Erythroblast (primary cell): ENCODE measurements at places on chromosomes 6 and 20.

- DNase-seq = no peak
Observed at GRCh38 chr6:2197177-2197671, 48.2 kb downstream of the GMDS start.

GRCh38 chr6:169140986-169141495 is 112.6 kb downstream of the THBS2 start:
- DNase-seq = no peak

DNA sequence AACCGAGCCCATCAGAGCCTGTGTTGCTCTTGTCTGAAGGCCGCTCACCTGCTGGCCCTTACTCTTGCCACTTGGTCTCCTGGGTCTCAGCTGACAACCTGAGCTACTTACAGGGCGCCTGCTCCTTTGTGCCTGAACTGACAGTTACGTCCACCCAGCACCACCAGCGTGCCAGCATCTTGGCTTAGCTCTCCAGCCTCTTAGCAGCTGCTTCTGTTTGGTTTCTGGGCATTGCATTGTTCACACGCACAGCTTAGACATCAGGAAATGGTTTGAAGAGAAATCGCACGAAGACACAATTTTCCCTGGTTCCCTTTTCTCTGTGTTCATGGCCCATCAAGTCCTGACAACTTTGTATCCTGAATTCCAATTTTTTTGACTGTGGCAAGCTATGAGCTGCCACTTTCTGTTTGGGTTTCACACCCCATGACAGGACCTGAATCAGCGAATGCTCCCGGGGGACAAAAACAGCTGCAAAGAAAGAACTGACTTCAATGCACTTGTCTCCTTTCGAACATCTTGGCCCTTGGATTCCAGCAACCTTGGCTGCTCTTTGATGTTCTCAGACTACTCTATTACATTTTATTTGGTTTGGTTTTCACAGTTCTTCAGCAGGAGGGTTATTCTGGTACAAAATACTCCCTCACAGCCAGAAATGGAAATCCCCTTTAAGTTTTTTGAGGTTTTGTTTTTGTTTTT is 45.2 kb upstream of the LY86 start:
- DNase-seq = no peak

- no peak for DNase-seq
Observed at GRCh38 chr6:80091506-80091905, 15.0 kb upstream of the BCKDHB start.

DNA sequence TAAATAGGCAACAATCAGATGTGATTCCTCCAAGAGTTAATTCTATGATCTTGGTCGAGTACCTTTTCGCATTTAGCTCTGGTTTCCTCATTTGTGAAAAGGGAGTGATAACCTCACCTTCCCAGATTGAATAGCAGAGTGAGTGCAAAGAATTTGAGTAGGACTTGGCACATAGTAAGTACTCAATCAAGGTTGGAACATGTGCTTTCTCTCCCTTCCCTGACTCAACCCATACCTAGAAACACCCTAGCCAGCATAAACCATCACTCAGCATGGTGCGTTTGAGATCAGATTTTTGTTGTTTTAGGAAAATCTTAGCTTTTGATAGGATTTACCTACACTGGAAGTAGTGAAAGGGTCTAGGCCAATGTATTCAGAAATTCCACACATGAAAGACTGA is 333.4 kb upstream of the NT5E start:
- no peak for DNase-seq

GRCh38 chr20:39338469-39339376 is 376.6 kb downstream of the DHX35 start:
- no peak for DNase-seq

- no peak for DNase-seq
Observed at GRCh38 chr6:107982486-107982885, 24.5 kb upstream of the SEC63 start.

DNA sequence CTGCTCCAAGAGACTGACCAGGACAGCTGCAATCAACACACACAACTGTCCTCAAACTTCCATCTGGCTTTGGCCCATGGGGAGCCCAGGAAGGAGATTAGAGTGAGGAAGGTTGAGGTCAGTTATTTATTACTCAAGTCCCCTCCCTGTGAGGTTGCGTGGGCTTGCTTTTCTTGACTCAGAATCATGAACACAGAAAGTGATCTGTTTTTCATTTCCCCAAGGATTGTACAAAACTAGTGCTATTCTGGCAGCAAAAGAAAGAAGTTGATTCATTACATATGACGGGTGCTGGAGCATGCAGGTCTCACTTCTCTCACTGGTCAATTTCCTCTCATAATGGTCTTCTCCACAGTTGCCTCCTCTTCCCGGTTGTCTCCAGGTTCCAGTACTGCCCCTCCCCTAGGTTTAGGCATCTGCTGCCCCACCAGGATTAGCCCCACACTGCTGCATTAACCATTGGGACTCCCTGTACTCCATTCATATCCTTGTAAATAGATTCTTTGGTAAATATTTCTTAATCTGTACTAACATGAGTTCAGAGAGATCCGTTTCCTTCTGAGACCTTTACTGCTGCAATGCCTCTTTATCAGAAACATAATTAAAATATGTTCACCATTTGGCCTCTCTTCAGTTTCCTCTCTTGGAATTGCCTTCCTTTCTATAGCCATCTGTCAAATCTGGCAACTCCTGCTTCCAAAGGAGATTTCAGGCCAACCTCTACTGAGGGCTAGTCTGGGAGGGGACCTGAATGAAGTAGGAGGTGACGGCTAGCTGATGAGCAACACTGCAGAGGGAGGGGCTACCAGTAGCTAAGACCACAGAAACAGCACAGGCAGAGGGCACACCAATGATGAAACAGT is 888.8 kb downstream of the QKI start:
- no peak for DNase-seq

- DNase-seq = no peak
Observed at GRCh38 chr6:151958332-151958731, 150.8 kb downstream of the ESR1 start.

DNA sequence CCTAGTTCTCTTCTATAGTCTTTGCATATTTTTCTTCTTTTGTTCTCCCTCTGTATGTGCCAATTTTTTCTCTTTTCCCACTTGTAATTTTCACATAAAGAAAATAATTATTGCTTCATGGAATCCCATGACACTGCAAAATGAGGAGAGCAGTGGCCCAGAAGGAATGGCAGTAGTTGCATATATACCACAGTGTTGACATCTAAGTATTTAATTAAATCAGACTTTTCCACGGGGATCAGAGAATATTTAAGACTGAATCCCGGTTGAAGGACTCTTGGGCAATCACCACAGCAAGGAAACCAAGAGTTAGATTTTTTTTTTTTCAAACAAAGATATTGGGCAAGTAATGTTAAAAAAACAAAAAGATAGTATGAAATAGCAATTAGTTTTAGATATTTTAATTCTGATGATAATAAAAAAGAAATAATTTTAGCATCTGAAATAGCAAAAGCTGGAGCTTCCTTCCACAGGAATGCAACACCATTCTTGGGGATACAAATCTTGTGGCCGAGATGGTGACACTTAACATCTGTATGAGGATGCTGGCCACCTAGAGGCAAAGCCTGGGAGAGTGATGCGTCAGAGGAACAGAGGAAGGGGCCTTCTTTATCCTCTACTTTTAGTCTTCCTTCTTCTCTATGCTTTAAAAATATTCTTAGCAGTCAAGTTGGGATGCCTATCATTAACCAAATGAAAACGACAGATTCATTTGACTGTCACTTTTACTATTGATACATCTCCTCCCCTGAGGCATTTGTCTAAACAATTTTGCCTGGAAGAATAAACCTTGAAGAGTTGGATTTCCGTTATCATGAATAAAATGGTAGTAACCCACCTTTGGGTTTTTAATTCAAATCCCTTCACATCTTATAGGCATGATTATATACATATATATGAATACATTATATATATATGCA is 356.2 kb downstream of the GJA1 start:
- DNase-seq = no peak
